Stromal cell of bone marrow (primary cell): ENCODE measurements at places on chromosomes 1 and 21.

DNA sequence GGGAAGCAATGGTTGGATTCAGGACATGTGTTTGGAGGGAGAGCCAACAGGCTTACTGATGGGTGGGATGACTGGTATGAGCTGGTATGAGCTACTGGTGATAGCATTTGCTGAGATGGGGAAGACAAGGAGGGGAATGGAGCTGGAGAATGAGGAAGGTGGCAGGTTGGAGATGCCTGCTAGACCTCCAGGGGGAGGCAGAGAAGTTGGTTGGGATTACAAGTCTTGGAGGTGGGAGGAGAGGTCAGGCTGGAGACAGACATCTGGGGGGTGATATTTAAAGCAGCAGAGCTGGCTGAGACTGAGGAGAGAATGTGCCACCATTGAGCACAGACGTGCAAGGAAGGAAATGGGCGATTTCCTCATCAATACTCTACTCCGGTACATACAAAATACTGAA is 31.8 kb upstream of the ENO1 start:
- no peak for DNase-seq

- no peak for DNase-seq
These were observed 86.9 kb downstream of the ADARB1 start for GRCh38 chr21:45161038-45161945.

DNA sequence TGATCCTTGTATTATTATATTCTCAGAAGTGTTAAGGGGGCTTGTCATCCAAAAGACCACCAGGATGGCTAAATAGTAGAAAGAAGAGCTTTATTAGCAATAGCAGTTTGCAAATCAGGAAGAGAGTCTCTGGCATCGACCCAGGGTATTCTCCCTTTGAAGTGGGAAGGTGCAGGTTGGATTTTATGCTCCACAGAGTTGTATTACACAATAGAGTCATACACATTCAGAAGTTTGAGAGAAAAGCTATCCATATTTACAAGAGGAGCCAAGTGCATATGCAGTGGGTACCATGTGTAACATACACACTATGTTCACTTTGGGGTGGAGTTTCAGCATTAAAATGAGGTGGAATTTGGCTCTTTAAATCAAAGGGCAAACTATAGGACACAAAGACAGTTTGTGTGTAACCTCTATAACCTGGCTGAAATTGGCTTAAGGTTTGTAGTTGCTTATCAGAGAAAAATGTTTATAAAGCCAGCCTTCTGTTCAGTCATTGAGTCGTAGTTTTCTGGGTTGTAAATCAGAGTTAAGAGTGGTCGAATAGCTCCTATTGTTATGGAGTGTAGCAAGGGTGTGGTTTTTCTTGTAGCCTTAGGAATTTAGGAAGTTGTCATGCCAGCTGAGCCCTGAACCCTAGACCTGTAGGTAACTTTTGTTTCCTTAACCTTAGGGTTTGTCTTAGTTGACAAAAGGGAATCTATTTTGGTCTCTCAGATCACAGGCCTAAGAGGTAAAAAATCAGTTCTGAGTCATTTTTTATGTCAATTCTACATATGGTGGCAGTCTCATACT is 125.3 kb downstream of the DNM3 start:
- no peak for DNase-seq

DNA sequence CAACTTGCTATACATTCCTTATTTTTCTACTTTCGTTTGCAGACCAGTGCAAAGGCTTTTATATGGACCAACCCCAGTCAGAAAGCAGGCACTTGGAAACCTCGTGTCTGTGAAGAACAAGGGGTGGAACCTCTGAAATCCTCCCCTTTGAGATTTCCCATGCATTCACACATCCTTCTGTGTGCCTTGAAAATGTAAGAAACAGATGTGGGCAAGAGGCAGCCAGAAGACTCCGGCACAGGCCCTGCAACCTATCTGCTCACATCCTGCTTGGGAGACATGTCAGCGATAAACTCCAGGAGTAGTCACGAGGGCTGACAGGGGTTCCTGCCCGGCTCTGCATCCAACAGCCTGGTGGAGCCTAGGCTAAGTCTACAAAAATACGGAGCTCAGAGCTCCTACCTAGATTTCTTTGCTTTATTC is 42.5 kb downstream of the ETS2 start:
- no peak for DNase-seq

DNA sequence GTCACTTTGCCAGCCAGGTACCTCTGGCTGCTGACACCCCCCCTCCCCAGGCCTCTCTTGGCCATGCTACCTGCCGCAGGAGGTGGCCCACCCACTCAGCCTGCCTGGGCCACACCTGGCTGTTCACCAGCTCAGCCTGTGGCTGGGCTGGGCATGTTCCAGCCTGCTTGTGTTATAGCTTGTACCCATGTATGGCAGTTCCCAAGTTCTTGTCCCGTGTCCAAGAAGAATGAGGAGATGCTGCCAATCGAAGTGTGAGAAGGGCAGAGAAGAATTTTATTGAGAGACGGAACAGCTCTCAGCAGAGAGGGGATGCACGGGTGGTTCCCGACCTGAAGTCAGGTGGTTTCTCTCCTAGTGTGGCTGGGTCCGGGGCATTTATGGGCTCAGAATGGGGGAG is 3.9 kb upstream of the MMEL1 start:
- DNase-seq = no peak

DNA sequence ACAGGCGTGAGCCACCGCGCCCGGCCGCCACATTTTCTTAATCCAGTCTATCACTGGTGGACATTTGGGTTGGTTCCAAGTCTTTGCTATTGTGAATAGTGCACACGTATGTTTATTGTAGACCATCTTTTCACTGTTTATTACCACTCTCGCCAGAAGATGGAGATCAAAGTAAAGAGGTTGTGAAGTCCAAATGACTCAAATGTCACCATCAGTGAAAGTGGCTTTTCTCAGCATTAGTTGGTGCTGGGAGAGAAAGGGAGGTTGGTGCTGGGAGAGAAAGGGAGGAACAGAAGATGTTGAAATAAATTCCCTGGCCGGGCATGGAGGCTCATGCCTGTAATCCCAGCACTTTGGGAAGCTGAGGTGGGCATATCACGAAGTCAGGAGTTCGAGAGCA is 10.4 kb upstream of the UHMK1 start:
- no peak for DNase-seq

- no peak for DNase-seq
These were observed 163.3 kb downstream of the CDC42BPA start for GRCh38 chr1:227155004-227155403.

DNA sequence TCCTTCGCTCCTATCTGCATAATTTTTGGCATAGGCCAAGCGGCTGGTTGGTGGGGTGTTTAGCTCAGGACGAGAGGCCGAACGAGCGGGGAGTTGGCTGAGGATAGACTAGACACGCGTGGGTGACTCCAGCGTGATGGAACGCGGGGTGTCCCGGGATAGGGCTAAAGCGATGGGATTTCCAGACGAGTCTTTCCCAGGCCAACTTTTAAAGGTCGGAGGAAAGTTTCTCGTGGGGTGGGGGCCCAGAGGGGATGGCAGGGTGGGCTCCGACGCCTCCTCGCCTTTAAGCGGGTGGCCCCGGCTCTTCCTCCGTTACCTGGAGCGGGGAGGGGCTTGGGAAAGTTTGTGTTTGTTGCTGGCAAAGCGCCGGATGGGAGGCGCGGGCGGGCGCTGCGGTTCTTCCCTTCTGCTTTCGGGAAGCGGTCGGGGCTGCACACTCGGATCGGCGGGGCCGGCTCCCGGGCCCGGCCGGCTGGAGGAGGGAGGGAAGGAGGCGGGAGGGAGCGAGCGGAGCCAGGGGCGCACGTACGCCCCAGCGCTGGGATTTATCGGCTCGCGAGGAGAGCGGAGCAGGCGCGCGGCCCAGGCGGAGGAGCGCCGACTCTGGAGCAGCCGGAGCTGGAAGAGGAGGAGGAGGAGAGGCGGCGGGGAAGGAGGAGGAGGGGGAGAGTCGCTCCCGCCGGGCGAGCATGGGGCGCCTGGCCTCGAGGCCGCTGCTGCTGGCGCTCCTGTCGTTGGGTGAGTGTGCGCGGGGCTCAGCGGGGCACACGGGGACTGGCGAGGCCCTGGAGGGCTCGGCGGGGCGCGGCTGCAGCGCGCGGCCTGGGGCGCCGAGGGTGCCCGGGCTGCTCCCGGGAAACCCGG is at the start of gene PTGFRN:
TSS of gene PTGFRN (plus strand) at position 405 of the 867 bp plus-strand sequence. CDS start at position 693, 288 bp downstream.
- peak; percentile 37 for DNase-seq

DNA sequence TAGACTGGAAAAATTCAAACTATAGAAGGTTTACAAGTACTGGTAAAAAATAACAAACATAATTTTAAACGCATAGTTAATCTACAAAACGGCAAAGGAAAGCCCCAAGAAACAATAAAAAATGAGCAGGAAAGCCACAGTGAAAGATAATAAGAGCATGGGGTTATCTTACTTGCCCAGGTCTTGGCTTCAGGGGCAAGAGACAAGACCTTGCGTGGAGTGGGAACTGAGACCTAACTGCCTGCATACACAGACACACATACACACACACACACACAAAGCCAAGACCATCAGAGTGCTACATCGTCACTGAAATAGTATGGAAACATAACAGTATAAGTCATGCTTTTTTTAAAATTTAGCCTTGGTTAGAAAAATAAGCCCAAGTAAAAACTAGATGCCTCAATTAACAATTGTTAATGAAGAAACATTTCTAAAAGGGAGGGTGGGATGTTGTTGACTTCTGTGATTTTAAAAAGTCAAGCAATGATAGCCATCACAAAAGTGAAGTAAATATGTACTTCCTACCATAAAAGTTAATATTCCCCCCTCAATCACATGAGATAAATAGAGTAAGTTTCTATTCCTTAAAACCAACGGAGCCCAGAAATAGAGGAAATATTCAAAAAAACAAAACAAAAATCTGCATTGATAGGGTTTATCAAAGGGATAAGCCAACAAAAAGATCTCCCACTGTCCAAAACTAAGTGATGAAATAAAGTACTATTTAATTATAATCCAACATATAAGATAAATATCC is 29.4 kb upstream of the CRP start:
- no peak for DNase-seq

- DNase-seq = no peak
These were observed 266.6 kb downstream of the LRRC7 start for GRCh38 chr1:69834336-69834735.

- DNase-seq = no peak
These were observed 3.6 kb upstream of the ZDHHC18 start for GRCh38 chr1:26822737-26823395.

DNA sequence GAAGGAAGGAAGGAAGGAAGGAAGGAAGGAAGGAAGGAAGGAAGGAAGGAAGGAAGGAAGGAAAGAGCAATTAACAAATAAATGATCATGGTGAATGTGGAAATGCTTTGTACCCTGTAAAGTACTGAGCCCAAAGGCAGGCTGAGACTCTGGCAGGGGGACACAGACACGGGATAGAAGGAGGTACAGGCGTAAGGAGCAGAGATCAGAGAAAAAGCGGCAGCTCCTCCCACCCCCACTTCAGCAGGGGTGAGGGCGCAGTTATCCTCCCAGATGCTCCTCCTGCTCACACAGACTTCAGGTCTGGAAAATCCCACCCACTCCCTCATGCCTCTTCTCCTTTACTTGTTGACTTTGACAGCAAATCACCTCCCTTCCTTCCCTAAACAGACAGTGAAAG is 464.5 kb downstream of the MATN1 start:
- no peak for DNase-seq

DNA sequence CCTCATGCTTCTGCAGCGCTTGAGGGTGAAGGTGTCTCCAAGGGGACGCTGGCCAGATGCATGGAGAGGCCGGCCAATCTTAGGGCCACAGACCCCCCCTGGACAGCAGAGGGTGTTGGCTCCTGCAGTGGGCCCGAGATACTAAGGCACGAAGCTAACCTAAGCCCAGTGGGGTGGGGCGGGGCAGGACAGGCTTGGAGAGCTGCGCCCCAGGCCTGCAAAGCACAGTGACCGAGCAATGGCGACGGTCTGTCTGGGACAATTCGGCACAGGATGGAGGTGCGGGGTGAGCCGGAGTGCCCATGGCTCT is 1.3 kb downstream of the FNDC10 start:
- no peak for DNase-seq
